Activated T-cell treated with anti-CD3 and anti-CD28 coated beads, Interleukin-2, amount 50 U/mL, for 24 hours (primary cell): ENCODE measurements at places on chromosomes 11 and 22.

- H3K27me3 ChIP-seq, result peaks cover 3% of the 10 kb centered on the region
- no peaks in the 10 kb centered on the region for H3K4me1 ChIP-seq
- no peak overlapping the region for H3K4me3 ChIP-seq
Observed at GRCh38 chr11:130561441-130561881, 113.0 kb downstream of the ADAMTS15 start.

DNA sequence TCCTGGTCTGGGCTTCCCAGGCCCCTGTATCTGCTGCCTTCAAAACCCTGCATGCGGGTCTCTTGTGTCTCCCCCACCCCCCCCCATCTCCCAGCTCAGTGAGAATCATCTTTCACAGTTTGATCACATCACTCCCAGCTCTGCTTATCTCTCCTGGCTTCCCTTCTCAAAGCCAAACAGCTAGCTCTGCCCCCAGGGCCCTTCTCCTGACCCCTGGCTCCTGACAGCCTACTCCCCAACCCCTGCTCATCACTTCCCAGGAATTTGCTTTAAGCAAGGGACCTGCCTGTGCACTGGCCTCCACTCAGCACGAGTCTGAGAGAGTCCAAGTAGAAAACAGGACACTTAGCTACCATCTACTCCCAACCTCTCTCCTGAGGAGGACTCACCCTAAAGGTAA, 342.7 kb downstream of the TENM4 start:
- no peak overlapping the region for H3K4me3 ChIP-seq
- H3K4me1 ChIP-seq, result no peaks in the 10 kb centered on the region
- H3K36me3 ChIP-seq, result no peaks in the 10 kb centered on the region
- peaks cover 13% of the 10 kb centered on the region for H3K27me3 ChIP-seq
- DNase-seq, result no peak
- no peak overlapping the region for H3K27ac ChIP-seq

GRCh38 chr22:49426618-49427266, 400.9 kb downstream of the BRD1 start:
- no peaks in the 10 kb centered on the region for H3K36me3 ChIP-seq
- DNase-seq, result no peak
- H3K4me3 ChIP-seq, result no peak overlapping the region
- H3K27ac ChIP-seq, result no peak overlapping the region
- H3K27me3 ChIP-seq, result peaks cover 2% of the 10 kb centered on the region

GRCh38 chr11:36013950-36014897, 70.4 kb downstream of the LDLRAD3 start:
- no peak overlapping the region for H3K27ac ChIP-seq
- no peaks in the 10 kb centered on the region for H3K4me1 ChIP-seq
- peaks cover 17% of the 10 kb centered on the region for H3K27me3 ChIP-seq

DNA sequence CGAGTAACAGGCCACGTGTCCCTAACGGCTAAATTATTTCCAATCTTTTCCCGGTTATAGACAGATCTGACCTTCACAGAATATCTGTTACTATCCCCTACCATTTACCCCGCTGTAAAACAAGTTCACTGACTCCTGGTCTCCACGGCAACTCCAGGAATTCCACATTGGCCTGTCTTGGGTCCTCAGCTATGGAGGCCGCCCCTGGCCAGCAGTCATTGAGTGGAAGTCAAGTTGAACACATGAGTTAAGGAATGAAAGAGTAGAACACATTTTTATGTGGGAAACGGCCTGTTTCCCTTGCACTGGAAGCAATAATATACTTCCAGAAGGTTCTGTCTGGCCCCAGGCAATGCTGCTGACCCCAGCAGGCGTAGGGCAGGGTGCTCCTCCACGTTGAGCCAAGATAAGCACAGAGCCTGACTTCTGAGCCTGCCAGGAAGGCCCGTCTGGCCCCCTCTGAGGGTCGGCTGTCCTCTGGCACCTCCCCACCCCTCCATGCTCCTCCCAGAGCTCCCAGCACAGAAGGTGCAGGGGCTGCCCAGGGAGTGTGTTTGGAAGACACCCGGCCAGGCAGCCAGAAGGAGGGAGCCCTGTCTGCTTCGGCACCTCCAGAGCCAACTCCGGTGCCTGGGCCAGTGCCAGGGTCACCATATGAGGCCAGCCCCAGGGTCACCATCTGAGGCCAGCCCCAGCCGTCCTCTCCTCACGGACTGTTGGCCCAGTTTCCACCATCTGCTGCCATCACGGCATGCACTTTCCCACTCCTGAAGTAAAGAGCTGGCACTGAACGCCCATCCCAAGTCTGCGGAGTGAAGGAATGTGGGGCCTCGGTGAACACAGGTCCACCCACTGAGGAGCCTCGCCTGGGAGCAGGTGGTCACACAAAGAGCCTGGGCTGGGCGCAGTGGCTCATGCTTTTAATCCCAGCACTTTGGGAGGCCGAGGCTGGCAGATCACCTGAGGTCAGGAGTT, 813.2 kb downstream of the BRD1 start:
- no peak for DNase-seq
- H3K27ac ChIP-seq, result no peak overlapping the region
- no peaks in the 10 kb centered on the region for H3K4me1 ChIP-seq
- no peak overlapping the region for H3K4me3 ChIP-seq
- H3K36me3 ChIP-seq, result no peaks in the 10 kb centered on the region

DNA sequence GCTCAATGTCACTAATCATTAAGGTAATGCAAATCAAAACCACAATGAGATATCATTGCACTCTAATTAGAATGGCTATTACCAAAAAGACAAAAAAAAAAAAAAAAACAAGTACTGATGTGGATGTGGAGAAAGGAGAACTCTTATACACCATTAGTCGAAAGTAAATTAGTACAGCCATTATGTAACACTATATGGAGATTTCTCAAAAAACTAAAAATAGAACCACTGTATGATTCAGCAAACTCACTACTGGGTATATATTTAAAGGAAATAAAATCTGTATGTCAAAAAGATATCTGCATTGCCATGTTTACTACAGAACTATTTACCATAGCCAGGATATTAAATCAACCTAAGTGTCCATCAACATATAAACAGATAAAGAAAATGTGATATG, 265.4 kb upstream of the ARHGAP20 start:
- no peak for DNase-seq
- no peak overlapping the region for H3K4me3 ChIP-seq
- H3K27me3 ChIP-seq, result no peaks in the 10 kb centered on the region
- no peaks in the 10 kb centered on the region for H3K36me3 ChIP-seq

- peak overlapping the region; percentile 96 for H3K4me3 ChIP-seq
- DNase-seq, result no peak
- peak overlapping the region; percentile 97 for H3K27ac ChIP-seq
- peaks cover 51% of the 10 kb centered on the region for H3K36me3 ChIP-seq
- H3K27me3 ChIP-seq, result no peaks in the 10 kb centered on the region
Observed at GRCh38 chr11:47552056-47552565, 821 bp downstream of the CELF1 start.
